Stimulated activated CD4-positive, alpha-beta T cell treated with anti-CD3 and anti-CD28 coated beads, Interleukin-1b, Interleukin-23, amount 100 ng/mL, for 1 hour (primary cell): ENCODE measurements at places on chromosomes 12 and 14.

DNA sequence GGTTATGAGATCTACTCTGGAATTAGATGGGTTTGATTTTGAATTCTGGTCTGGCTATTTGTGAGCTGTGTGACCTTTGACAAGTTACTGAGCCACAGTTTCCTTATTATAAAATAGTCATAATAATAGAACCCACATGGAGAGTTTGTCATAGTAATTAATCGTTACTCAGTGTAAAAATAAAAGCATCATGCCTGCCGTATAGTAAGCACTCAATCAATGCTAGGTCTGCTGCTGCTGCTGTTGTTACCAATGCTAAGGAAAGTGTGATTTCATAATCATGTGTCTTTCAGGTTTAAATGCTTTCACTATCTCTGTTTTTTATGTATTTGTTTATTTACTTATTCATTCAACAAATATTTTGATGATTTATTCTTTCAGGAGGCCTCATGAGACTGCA lies 539.9 kb upstream of the SEL1L start:
- no peak for DNase-seq

DNA sequence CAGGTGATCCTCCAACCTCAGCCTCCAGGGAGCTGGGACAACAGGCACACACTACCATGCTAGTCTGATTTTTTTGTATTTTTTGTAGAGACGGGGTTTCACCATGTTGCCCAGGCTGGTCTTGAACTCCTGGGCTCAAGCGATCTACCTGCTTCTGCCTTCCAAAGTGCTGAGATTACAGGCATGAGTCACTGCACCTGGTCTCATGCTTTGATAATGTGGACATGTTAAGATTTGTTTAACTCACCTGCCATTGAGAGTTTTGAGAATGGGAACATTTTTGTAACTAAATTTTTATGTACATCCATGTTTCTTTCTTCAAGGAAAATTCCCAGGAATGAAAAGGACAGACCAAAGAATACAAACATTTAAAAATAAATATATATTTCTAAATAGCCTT lies 121.2 kb downstream of the MIPOL1 start:
- DNase-seq = no peak

- DNase-seq = no peak
Measured at GRCh38 chr12:108861878-108862587, 4.7 kb upstream of the SSH1 start.

DNA sequence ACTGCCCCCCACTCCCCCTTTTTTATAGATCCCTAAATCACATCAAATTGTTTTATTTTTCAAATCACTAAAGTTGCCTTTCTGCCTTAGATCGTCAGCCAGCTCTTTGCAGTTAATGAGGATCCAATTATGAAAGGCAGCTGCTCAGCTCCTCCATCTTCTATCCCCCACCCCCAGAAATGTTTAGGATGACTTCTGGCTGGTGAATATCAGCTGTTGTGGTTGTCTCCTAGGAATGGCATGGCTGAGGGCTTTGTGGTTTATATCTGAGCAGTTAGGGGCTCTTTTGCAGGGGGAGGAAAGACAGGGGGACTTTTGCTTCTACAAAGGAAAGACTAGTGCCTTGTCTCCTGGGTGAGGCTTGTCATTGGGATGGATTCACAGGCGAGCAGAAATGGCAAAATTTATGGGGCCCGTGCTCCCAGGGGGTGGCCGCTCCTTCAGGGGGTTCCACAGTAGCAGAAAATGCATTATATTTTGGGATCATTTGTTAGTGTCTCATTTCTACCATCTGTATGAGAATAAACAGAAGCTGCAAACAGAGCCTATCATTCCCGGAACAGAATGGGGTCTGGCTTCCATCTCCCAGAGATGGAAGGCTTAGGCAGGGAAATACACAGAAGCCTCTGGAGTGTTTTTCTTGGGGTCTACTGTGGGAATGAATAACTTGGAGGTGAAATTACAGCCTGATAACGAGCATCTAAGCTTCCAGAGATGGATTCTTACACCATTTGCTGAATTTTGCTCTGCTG lies 6.5 kb downstream of the JDP2 start:
- no peak for DNase-seq

- DNase-seq = no peak
Measured at GRCh38 chr12:102669056-102669455, 188.7 kb upstream of the IGF1 start.

GRCh38 chr12:90899456-90900182 lies 55.4 kb downstream of the CCER1 start:
- no peak for DNase-seq
